ENCODE measurements at places on chromosomes 4 and X. TPM values are rescaled to one million over a fixed set of nuclear protein-coding genes. Genes with fewer than 3 reads are reported as not detected.

DNA sequence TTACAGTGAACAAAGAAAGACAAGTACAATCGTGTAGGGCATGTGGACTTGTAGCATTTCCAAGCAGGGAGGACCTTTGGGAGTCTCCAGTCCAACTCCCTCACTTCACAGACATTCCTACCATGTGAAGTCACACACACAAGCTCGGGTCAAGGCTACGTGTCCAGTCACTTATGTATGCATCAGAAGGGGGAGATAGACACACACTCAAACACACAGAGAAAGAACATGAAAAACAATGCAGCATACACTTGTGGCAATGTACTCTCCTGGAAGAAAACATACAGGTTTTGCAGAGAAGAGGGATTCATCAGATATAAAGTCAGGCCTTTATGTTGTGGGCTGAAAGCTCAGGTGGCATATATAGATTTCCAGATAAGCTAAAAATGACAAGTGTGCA lies 136.1 kb upstream of the MID1 start:
- no peak for DNase-seq
- no peaks in the 10 kb centered on the region for H3K4me1 ChIP-seq
- no peaks in the 10 kb centered on the region for H3K27me3 ChIP-seq
- no peak overlapping the region for H3K4me3 ChIP-seq

GRCh38 chr4:81257816-81258215 lies 42.8 kb upstream of the PRKG2 start:
- no peak overlapping the region for H3K4me3 ChIP-seq
- H3K27me3 ChIP-seq: no peaks in the 10 kb centered on the region
- no peaks in the 10 kb centered on the region for H3K36me3 ChIP-seq
- H3K4me1 ChIP-seq: no peaks in the 10 kb centered on the region

DNA sequence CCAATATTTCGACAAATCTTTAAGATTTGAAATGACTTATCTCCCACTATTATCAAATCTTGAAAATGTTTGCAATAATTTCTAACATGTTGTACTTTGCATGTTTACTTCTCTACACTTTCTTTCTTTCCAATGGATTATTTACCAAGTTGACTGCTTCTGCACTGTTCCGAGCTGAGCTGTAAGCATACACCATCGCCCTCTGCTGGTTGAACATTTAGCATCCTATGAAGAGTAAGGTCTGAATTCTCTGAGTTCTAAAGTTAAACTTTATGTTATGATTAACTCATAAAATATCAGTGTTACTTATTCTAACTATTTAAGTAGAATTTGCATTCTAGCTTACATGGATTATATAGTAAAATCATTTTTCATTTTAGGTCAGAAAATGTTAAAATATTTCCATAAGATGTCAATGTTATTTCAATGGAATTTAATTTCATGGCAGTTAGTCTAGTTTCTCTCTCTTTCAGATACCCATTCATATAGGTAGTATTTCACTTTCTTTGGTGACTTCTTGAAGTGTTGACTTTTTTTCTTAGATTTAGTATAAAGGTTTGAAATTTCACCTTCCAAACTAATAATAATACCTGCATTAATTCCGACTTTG lies 137.4 kb downstream of the DKK2 start:
- peak; percentile 77 for DNase-seq
- H3K4me1 ChIP-seq: no peaks in the 10 kb centered on the region
- H3K4me3 ChIP-seq: no peak overlapping the region
- H3K27me3 ChIP-seq: no peaks in the 10 kb centered on the region
- no peak overlapping the region for H3K27ac ChIP-seq

GRCh38 chr4:189092581-189092980 lies 848.1 kb upstream of the FRG1 start:
- peaks cover 29% of the 10 kb centered on the region for H3K4me1 ChIP-seq
- H3K27me3 ChIP-seq: no peaks in the 10 kb centered on the region
- 0 out of 2 replicates have a peak overlapping the region, but pooled peaks have one; percentile 11 for H3K27ac ChIP-seq
- H3K36me3 ChIP-seq: no peaks in the 10 kb centered on the region
- no peak overlapping the region for H3K4me3 ChIP-seq

DNA sequence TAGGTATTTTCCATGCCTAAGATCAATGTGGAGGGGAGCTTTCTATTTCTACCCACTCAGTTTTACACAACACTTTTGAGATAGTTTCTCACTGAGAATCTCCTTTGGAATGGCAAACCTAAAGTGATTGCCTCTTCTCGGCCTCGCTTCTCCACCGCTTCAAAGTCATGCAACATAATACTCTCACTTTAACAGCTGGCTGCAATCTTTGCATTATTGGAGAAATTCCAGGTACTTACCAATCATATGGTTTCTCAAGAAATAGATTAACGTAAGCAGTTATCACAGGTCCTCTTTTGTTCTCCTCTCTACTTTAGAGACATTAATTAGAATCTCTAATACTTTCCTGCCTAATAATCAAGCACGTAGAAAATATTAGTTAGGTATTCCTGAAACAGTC lies 3.7 kb upstream of the IL13RA2 start:
- H3K36me3 ChIP-seq: no peaks in the 10 kb centered on the region
- no peak overlapping the region for H3K27ac ChIP-seq
- no peaks in the 10 kb centered on the region for H3K4me1 ChIP-seq
- no peak overlapping the region for H3K4me3 ChIP-seq
- no peaks in the 10 kb centered on the region for H3K27me3 ChIP-seq
- DNase-seq: no peak

GRCh38 chr4:38237139-38237538 lies 276.9 kb downstream of the PTTG2 start:
- H3K4me1 ChIP-seq: no peaks in the 10 kb centered on the region
- no peak for DNase-seq
- H3K4me3 ChIP-seq: no peak overlapping the region
- H3K36me3 ChIP-seq: no peaks in the 10 kb centered on the region

DNA sequence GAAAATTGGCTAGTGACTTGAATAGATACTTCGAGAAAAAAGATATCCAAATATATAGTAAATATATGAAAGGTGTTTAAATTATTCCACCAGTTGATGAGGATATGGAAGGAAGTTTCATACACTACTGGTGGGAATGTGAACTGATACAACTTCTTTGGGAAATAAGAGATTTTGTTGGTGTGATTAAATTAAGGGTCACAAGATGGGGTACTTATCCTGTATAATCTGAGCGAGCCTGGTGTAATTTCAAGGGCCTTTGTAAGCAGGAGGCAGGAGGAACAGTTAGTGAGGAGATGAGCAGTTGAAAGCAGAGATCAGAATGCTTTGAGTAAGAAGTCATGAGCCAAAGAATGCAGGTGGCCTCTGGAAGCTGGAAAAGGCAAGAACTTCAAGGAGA lies 192.2 kb downstream of the KCTD8 start:
- H3K4me1 ChIP-seq: no peaks in the 10 kb centered on the region
- H3K27ac ChIP-seq: no peak overlapping the region
- H3K36me3 ChIP-seq: no peaks in the 10 kb centered on the region
- no peaks in the 10 kb centered on the region for H3K27me3 ChIP-seq
- no peak overlapping the region for H3K4me3 ChIP-seq

- peaks cover 14% of the 10 kb centered on the region for H3K36me3 ChIP-seq
- H3K27ac ChIP-seq: peak overlapping the region; percentile 33
- H3K27me3 ChIP-seq: no peaks in the 10 kb centered on the region
- H3K4me1 ChIP-seq: peaks cover 11% of the 10 kb centered on the region
Observed at GRCh38 chrX:111719426-111720210, 38.6 kb downstream of the ALG13 start.

- peak overlapping the region; percentile 65 for H3K27ac ChIP-seq
- peaks cover 42% of the 10 kb centered on the region for H3K4me1 ChIP-seq
- no peaks in the 10 kb centered on the region for H3K36me3 ChIP-seq
Observed at GRCh38 chr4:163663454-163664225, 169.2 kb downstream of the TMA16 start.

- no peak for DNase-seq
- no peaks in the 10 kb centered on the region for H3K36me3 ChIP-seq
- H3K27me3 ChIP-seq: no peaks in the 10 kb centered on the region
- H3K27ac ChIP-seq: no peak overlapping the region
- no peak overlapping the region for H3K4me3 ChIP-seq
Observed at GRCh38 chr4:186728631-186729271, 5.1 kb upstream of the FAT1 start.

- H3K27me3 ChIP-seq: no peaks in the 10 kb centered on the region
- H3K4me1 ChIP-seq: no peaks in the 10 kb centered on the region
- H3K27ac ChIP-seq: no peak overlapping the region
- H3K4me3 ChIP-seq: no peak overlapping the region
- H3K36me3 ChIP-seq: no peaks in the 10 kb centered on the region
- DNase-seq: no peak
Observed at GRCh38 chrX:28329156-28329555, 258.1 kb upstream of the IL1RAPL1 start.

DNA sequence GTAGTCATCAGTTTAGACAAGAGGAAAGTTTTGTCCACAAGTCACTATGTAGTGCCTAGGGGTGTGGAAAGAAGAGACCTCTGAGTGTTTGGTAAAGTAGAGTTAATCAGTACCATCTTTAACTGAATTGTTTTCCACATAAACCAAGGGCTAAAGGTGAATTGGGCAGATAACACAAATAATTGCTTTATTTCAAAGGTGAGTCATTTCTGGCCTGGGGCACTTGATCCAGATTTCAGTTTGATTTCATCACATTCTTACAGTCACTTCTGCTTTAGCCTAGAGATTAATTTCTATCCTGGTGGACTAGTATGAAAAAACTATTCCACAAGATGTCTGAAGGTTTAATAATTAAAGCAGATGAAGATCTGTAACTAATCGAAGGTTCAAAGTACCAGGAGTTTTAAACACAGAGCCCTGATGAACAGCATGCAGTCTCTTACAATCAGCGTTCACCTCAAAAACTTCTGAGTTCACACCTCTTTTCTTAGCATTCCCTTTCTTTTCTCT lies 74.5 kb upstream of the BOD1L1 start:
- no peak for DNase-seq
- H3K27ac ChIP-seq: no peak overlapping the region
- no peaks in the 10 kb centered on the region for H3K27me3 ChIP-seq
- no peak overlapping the region for H3K4me3 ChIP-seq
- H3K36me3 ChIP-seq: no peaks in the 10 kb centered on the region
- no peaks in the 10 kb centered on the region for H3K4me1 ChIP-seq

- H3K4me3 ChIP-seq: no peak overlapping the region
- no peaks in the 10 kb centered on the region for H3K36me3 ChIP-seq
- no peak overlapping the region for H3K27ac ChIP-seq
- no peaks in the 10 kb centered on the region for H3K27me3 ChIP-seq
- H3K4me1 ChIP-seq: no peaks in the 10 kb centered on the region
- no peak for DNase-seq
Observed at GRCh38 chrX:97845451-97845850, 961.7 kb downstream of the RPA4 start.

- DNase-seq: no peak
- no peaks in the 10 kb centered on the region for H3K27me3 ChIP-seq
- H3K4me3 ChIP-seq: no peak overlapping the region
- no peaks in the 10 kb centered on the region for H3K36me3 ChIP-seq
Observed at GRCh38 chr4:14769993-14770392, 232.3 kb upstream of the CPEB2 start.

GRCh38 chr4:16088601-16089000 lies 4.8 kb upstream of the PROM1 start:
- H3K4me3 ChIP-seq: no peak overlapping the region
- no peaks in the 10 kb centered on the region for H3K4me1 ChIP-seq
- DNase-seq: no peak
- no peak overlapping the region for H3K27ac ChIP-seq
- H3K36me3 ChIP-seq: no peaks in the 10 kb centered on the region

- no peaks in the 10 kb centered on the region for H3K4me1 ChIP-seq
- no peak overlapping the region for H3K27ac ChIP-seq
- no peak for DNase-seq
Observed at GRCh38 chr4:178082906-178083305, 640.7 kb upstream of the AGA start.

DNA sequence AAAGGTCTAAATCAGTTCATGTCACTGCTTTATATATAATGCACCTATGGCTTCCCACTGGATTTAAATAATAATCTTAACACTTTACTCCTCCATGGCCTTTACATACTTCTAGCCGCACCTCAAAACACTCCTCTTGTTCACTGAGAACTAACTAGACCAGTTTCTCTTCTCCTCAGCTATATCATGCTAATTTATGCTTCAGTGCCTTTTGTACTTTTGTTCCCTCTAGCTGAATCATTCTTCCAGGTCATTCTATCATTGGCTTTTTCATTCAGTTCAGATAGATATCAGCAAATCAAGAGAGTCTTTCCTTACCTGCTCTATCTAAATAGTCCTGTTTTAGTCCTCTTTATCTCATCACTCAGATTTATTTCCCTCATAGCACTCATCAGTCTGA lies 64.2 kb downstream of the TET2 start:
- no peak overlapping the region for H3K27ac ChIP-seq
- DNase-seq: no peak
- H3K36me3 ChIP-seq: no peaks in the 10 kb centered on the region
- H3K27me3 ChIP-seq: no peaks in the 10 kb centered on the region

GRCh38 chrX:148763896-148764295 lies 263.5 kb downstream of the AFF2 start:
- no peak overlapping the region for H3K27ac ChIP-seq
- DNase-seq: no peak
- peaks cover 7% of the 10 kb centered on the region for H3K4me1 ChIP-seq
- H3K4me3 ChIP-seq: no peak overlapping the region
- no peaks in the 10 kb centered on the region for H3K27me3 ChIP-seq

DNA sequence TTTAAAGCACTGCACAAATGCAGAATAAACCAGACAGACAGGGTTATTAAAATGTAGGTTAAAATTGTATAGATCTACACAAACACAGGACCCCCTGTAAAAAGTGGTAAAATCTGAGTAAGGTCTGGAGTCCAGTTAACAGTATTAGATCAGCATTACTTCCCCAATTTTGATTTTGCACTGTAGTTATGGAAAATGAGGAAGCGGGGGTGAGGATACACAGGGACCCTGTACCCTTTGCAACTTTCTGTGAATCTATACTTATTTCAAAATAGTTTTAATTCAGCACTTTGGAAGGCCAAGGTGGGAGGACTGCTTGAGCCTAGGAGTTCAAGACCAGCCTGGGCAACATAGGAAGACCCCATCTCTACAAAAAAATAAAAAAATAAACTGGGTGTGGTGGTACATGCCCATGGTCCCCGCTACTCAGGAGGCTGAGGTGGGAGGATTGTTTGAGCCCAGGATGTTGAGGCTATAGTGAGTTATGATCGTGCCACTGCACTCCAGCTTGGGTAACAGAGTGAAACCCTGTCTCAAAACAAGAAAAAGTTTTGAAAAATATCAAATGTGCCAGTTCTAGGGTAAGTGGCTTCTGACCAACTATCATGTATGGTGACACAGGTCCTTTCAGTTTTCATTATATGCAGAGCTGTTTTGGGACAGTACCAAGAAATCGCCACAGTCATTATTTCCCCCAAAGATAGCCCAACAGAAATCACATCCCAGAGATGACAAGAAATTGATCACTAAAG lies 17.7 kb downstream of the SEL1L3 start:
- H3K27ac ChIP-seq: peak overlapping the region; percentile 97
- H3K4me1 ChIP-seq: peaks cover 80% of the 10 kb centered on the region
- H3K27me3 ChIP-seq: no peaks in the 10 kb centered on the region
- H3K36me3 ChIP-seq: peaks cover 58% of the 10 kb centered on the region

GRCh38 chr4:1831331-1831730 lies 24.6 kb downstream of the LETM1 start:
- DNase-seq: no peak
- H3K4me3 ChIP-seq: no peak overlapping the region
- no peaks in the 10 kb centered on the region for H3K27me3 ChIP-seq
- peaks cover 20% of the 10 kb centered on the region for H3K4me1 ChIP-seq
- peaks cover 4% of the 10 kb centered on the region for H3K36me3 ChIP-seq
- no peak overlapping the region for H3K27ac ChIP-seq

The EMCN gene
- total RNA-seq: not detected

The JADE3 gene
- total RNA-seq: 0.29 TPM

The TEX13D gene
- total RNA-seq: 2.0 TPM

The CXCL11 gene
- total RNA-seq: not detected

The LDB2 gene
- total RNA-seq: not detected

The NLGN3 gene
- total RNA-seq: 0.86 TPM

The THAP9 gene
- 2.5 TPM for total RNA-seq

The ADAMTS3 gene
- not detected for total RNA-seq

The FAM53A gene
- total RNA-seq: 1.5 TPM

The MAGEA3 gene
- total RNA-seq: not detected

The KCND1 gene
- total RNA-seq: 2.6 TPM

The AFAP1 gene
- total RNA-seq: not detected

The TMSB15C gene
- 6.1 TPM for total RNA-seq

Measured in Karpas-422 (cell line).